Thymus (tissue), 14 donors: ENCODE measurements at places on chromosomes 4 and X.

DNA sequence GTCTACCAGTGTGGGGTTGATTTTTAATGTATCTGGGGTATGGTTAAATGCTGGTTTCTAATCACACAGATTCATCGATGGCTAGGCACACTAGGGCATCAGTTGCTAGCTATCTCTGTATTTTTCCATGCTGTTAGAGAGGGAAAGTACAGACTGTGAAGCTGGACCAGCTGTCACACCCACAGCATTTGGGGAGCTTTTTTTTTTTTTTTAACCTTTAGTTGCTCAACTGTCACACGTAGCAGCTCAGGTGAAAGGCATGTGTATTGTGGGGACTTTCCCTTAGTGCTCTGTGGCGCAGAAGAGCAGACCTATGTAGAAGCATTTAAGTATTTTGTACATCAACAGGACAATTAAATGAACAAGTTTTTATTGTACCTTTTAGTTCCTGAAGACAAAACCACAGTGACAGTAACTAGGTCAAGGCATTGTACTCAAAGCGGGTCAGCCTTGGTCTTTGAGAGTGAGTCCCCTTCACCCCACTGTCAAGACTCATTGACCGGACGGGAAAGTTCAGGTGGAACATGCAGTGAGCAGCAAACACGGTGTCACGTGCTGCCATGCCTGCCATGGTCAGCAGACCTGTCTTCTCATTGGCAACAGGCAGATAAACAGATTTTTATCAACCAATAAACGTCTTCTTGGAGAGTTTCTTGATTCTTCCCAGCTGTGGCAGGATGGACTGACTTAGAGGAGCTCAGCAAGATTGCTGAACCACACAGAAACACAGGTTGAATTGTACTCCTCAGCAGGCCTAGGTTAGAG lies 65.3 kb downstream of the CASP3 start:
- no peak for DNase-seq

DNA sequence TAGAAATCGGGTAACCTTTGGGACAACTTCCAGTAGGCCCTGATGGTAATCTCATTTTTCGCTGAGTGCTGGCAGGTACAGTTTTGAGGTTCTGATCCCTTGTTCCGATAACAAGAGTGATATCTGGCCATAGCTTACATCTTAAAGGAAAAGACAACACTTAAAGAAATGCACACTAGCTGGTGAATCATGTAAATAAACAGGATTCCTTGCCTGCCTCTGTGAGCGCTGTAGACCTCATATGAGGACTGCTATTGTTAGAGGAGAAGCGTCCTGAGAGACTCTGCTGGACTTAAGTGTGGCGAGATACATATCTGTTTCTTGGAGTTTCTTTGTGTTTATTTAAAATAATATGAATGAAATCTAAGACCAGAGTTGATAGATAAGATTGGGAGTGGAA lies 149.3 kb upstream of the SLC4A4 start:
- DNase-seq = no peak

DNA sequence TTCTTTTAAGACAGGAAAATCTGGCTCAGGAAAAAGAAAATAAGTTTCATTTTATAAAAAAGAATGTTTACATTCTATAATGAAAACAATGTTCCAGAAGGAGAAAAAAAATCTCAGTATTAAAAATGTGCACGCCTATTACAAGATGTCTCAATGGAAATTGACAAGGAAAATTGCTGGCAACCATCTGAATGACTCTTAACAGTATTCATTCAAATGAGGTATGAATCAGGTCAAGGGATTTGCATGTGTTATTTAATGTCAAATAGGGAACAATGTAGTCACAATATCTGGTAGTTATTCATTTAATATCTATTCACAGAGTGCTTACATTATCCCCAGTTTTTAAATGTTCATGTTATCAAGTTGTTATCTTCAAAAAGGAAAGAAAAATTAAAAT lies 208.4 kb upstream of the TRAM1L1 start:
- no peak for DNase-seq

DNA sequence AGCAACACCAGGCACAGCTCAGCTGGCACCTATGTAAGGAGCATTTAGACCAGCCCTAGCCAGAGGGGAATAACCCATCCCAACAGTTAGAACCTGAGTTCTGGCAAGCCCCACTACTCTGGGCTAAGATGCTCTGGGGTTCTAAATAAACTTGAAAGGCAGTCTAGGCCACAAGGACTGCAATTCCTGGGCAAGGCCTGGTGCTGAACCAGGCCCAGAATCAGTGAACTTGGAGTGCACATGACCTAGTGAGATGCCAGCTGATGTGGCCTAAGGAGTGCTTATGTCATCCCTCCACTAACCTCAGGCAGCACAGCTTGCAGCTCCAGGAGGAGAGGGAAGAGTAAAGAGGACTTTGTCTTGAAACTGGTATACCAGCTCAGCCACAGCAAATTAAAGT lies 7.6 kb upstream of the PRRG3 start:
- DNase-seq = no peak

DNA sequence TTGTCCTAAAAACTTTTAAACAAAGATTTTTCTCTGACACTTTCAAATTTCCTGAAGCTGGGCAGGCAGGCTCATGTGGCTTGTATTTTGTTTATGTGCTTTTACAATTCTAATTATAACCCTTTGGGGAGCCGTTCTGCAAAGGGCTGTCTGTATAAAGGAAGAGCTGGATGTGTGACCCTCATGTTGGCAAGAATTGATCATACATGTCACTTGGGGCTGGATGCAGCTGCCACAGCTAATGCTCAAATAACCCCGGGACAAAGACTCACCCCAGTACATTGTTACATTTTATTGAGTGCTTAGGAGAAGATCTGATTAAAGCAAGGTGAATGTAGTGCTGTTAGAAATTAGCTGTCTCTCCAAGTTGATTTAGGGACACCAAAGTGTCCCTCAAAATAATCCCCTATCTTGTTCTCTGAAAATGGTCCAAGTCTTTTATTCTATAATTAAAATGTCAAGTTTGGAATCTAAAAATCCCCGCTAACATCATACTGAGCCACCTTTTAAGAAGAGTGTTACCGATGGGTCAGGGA lies 13.0 kb upstream of the DAPP1 start:
- no peak for DNase-seq
